ENCODE measurements at places on chromosomes 1 and 21. TPM values are rescaled to one million over a fixed set of nuclear protein-coding genes. Genes with fewer than 3 reads are reported as not detected.

Gene SLC6A9
- polyA plus RNA-seq = not detected

Gene ETV3L
- polyA plus RNA-seq = 0.45 TPM

Gene THEM5
- polyA plus RNA-seq = not detected

GRCh38 chr1:221637641-221638041 lies 104.2 kb downstream of the DUSP10 start:
- DNase-seq = no peak

- no peak for DNase-seq
Observed at GRCh38 chr1:236421022-236421421, 26.9 kb downstream of the EDARADD start.

- peak; percentile 36 for DNase-seq
Observed at GRCh38 chr1:107897438-107898345, 67.3 kb downstream of the VAV3 start.

DNA sequence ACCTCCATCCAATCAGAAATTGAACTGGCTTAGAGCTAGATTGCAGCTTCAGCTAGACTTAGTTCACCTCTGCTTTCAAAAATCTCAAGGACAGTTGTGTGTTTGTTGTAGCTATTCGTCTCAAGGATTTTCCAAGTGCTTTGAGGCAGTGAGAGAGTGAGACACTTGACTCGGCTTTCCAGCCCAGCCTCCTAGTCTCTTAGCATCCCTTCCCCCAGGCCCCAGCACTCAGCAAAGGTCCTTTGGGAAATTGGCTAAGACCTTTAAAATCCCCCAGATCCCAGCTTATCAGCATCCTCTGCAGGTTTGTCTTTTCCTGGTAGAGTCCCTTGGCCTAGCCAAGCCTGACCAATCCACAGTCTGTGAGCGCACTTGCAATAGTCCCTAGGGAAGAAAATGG lies 47.9 kb upstream of the PROX1 start:
- DNase-seq = no peak

GRCh38 chr1:101474039-101474665 lies 237.3 kb downstream of the S1PR1 start:
- DNase-seq = no peak

GRCh38 chr1:151997284-151997570 lies 3.6 kb upstream of the S100A10 start:
- no peak for DNase-seq

- DNase-seq = no peak
Observed at GRCh38 chr1:197024460-197024859, 42.6 kb downstream of the F13B start.

DNA sequence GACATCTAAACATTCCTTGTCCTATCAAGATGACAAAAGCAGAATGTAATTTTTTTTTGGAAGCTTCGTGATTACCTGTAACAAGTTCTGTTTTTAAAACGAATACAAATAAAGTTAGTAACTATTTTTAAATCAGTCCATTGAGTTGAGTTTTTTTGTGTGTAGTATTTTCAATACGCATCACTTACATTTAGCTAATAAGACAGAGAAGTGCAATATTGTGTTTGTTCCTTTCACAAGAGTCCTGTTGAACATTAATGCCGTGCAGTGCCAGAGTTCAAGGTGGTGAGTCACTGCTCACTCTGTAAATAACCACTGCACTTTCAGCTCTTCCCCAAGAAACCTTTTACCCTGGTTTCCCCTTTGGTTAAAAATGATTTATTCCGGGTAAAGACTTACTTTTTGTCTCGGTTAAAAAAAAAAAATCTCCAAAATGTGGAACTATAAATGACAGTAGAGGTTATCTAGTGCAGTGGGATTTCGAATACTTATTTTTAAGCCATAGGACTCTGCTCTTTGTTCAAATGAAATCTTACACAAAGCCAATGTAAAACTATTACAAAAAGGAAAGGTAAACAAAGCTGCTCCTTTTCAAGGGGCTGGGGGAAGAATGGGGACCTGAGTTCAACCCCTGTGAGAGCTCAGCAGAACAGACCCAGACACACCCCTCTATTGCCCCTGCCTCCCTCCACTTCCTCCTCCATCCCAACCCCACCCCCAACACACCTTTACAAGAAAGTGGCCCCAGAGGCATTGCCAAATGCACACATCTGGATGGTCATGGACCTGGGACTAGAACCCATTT lies 14.8 kb upstream of the NCMAP start:
- DNase-seq = peak; percentile 54

GRCh38 chr1:167409183-167409582 lies 109.1 kb downstream of the CD247 start:
- no peak for DNase-seq

DNA sequence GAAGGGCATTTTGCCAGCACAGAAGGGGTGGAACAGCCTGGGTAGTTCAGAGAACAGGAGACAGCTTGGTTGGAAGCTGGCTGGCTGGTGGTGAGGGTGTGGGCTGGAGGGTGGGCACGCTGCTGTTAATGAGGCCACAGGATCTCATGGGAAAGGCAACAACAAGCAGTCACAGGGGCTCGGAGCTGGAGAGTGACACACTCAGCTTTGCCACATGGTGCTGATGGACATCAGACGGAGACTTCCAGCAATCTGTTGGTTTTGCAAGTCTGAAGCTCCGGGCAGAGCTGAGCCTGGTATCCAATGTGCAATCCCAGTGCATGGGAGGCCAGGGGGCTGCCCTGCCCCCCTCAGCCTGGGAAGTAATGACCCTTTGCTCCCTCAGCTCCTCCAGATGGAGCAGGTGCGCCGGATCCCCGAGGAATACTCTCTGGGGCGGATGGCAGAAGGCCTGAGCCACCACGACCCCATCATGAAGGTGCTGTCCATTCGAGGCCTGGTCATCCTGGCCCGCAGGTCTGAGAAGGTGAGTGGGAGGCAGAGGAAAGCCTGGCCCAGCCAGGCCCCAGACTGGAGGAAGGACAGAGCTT lies 15.6 kb upstream of the TTC4 start:
- DNase-seq = no peak

GRCh38 chr21:39510240-39510639 lies 58.5 kb downstream of the SH3BGR start:
- DNase-seq = no peak

DNA sequence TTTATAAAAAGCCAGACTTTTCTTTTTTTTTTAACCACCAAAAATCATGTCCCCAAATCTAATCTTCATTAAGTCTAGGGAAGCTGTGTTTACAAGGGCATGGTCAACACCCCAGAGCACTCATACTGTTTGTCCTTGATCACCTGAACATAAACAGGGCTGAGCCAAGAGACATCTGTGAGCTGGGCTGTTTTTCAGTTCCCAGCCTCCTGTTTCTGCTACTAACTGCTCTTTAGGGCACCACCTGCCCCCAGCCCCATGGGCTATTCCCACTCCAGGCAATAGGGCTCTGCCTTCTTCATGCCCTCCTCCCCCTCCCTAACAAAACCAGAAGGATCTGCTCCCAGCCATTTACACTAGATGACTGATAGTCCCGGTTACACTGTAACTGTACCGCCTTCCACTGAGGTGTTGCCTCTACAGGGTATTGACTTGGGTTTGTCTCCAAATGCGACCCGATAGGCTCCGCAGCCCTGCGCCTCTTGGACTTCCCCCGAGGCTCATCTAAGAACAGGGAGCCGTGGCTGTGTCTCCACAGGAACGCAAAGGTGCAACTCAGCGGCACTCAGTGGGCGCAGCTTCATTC lies 11.7 kb upstream of the SLC26A9 start:
- DNase-seq = no peak

- no peak for DNase-seq
Observed at GRCh38 chr1:169387399-169387798, 19.4 kb downstream of the BLZF1 start.

DNA sequence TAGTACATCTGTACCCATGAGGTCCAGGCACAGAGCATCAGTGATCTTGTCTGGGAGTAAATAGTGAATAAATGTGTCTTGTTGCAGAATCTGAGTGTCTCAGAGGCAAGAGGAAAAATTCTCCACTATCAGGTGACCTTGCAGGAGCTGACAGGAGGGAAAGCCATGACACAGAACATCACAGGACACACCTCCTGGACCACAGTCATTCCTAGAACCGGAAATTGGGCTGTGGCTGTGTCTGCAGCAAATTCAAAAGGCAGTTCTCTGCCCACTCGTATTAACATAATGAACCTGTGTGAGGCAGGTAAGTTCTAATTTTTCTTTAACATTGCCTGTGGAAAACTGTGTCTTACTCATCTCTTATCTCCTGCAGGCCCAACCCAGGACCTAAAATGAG lies 43.1 kb downstream of the IL12RB2 start:
- DNase-seq = no peak

DNA sequence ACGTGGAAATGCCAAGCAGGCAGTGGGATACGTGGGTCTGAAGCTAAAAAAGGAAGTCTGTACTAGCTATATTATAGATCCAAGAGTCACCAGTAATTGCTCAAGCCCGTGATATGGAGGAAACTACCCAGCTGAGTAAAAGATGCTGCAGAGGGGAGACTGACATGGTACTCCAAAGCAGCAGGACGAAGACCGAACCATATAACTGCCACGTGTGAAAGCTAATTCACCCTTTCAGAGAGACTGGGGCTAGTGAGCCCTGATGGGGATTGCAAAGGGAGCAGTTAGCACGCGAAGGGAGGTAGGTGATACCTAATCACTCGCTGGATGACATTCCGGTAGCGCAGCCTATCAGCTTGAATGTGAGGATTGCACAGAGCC lies 316 bp downstream of the AP4B1 start:
- DNase-seq = peak; percentile 59

- DNase-seq = no peak
Observed at GRCh38 chr1:227779685-227780084, 35.8 kb upstream of the PRSS38 start.

DNA sequence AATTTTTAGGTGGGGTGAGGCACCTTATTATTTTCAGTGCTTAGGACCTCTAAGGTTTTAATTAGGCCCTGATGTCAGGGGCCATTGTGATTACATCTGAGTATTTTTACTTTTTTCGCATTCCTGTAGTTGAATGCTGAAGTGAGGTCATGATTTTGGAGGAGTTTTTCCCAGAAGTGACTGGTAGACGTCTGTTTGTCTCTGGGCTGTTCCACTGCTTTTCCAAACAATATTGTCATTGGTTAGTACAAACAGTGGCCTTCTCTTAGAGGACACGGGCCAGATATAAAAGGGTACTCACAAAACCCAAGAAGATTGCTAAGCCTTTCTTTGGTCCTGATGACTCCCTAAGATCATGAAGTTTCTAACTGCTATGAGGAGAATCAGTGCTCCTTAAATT lies 7.6 kb upstream of the RASAL2 start:
- DNase-seq = no peak

DNA sequence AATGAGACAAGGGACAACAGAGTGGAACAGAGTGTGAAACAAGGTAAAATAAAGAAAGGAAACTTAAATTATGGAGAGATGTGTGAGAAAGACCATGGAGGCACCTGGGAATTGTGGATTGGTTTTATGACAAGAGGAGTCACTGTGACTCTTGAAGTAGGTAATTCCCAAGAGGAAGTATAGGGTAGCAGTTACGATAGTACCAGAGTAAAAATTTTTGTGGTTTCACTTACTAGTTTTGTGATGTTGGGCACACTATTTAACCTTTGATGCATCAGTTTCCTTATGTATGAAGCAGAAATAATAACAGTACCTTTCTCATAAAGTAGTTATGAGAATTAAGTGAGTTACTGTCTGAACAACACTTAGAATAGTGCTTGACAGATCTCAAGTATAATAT lies 267.9 kb upstream of the DPYD start:
- DNase-seq = no peak

- DNase-seq = no peak
Observed at GRCh38 chr1:18110598-18110939, 3.0 kb downstream of the IGSF21 start.

DNA sequence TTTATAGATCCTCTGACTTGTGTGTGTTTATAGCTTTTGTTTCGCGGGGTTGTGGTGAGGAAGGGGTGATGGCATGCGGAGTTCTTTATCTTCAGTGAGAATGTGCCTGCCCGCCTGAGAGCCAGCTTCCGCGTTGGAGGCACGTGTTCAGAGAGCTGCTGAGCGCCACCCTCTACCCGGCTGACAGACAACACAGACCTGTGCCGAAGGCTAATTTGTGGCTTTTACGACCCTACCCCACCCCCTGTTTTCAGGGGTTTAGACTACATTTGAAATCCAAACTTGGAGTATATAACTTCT lies 14.4 kb upstream of the CD101 start:
- peak; percentile 43 for DNase-seq

Data from CD14-positive monocyte (primary cell).